ENCODE measurements at places on chromosomes 4 and X.

GRCh38 chrX:107448998-107449835, at the start of gene FRMPD3:
Gene FRMPD3 (plus strand): TSS chrX:107449652. CDS start chrX:107526589, 76,937 bp downstream.
- DNase-seq = peak; percentile 17

DNA sequence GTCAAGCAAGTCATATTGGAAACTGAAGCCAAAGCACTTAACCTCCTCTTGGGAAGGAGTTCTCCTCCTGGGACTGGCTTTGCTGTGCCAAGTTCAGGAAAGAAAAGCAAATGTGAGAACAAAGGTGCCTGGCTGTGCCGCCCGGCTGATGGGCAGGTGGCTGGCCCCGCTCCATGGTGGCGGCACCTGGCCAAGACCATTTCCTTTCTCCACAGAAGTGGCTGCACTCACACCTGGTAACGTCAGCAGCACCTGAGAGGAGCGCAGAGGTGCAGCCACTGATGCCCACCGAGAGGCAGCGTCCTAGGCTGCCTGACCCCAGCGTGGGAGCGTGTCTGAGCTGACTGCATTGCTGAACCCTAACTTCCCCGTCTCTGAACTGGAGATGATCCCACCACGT, 54.3 kb downstream of the DCTD start:
- DNase-seq = peak; percentile 40

GRCh38 chr4:110184140-110184790, 14.2 kb downstream of the ELOVL6 start:
- no peak for DNase-seq

DNA sequence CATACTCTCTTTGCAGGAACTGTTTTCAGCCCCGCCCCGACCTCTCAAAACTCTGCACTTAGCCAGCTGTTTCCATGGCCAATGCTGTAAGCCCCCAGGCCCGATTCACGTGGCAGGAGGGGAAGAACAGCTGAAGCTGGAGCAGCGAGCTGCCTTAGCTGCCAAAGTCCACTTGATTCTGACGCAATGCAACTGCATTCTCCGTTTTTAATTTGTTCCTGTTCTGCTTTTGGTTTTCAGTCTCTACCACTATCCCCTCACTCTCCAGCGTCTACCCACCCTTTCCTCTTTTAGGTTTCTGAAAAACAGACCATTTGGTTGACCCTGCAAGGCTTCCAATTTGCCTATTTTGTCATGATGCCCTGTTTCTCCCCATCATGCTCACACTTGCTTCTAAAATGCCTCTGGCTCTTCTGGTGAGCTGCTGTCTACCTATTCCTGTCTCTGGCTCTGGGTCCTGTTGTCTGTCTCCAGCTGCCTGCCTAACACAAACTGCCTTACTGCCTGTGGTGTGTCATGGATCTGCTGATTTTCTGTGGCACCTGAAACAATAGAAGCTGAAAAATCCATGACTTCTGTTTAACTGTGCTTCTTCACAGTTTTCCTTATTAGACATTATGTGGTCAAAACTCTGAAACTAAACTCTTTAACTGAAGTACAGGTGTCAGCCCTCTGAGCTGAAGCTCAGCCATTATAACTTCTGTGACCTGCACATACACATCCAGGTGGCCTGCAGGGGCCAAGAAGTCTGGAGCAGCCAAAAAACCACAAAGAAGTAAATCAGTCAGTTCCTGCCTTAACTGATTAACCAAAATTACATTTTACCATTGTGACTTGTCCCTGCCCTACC, 160.5 kb upstream of the AGTR2 start:
- DNase-seq = peak; percentile 31

- no peak for DNase-seq
Measured at GRCh38 chr4:109206620-109207019, 95.8 kb downstream of the COL25A1 start.

GRCh38 chr4:149891426-149891825, 75.8 kb upstream of the IQCM start:
- no peak for DNase-seq

DNA sequence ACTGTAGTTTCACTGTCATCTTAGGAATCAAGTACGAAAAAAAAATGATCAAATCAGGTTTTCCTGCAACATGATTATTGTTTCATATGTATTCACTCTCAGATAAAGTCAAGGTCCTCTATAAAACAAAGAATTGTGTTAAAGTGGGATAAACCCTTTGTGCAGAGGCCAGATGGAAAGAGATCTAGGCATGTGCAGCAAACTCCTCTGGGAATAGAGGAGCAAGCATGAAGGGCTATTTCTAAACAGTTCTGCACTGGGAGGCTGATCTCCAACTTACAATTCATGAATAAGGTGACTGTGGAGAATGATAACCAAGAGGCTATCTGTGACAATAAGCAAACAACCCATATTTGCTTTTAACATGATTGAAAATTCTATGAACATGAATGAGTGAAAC, 2.4 kb upstream of the WDFY3 start:
- DNase-seq = no peak

DNA sequence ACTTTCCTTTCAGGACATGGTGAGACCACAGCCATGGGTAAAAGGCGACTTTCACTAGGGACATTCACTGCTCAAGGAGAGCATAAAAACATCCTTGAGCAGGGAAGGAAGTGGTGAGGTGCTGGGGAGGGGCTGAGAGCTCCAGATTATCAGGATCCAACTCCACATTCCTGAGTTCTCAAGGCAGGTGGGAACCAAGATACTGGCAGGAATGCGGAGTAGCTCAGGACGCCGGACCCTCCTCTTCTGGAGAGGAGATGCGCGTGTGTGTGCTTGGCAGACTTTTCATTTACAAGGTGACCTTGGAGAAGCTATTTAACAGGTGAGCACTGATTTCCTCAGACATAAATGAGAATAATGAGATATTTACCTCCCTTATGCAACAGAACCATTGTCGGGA, 41.3 kb upstream of the TXK start:
- DNase-seq = no peak

GRCh38 chrX:14673764-14674163, 144.4 kb downstream of the GLRA2 start:
- DNase-seq = peak; percentile 57

- DNase-seq = no peak
Measured at GRCh38 chr4:184510401-184510800, 36.1 kb upstream of the IRF2 start.

- DNase-seq = no peak
Measured at GRCh38 chr4:29541757-29542156, 1178.4 kb upstream of the PCDH7 start.

- DNase-seq = no peak
Measured at GRCh38 chrX:101393530-101394305, 2.9 kb downstream of the RPL36A start.

GRCh38 chrX:87571964-87572363, 54.4 kb downstream of the KLHL4 start:
- DNase-seq = no peak

DNA sequence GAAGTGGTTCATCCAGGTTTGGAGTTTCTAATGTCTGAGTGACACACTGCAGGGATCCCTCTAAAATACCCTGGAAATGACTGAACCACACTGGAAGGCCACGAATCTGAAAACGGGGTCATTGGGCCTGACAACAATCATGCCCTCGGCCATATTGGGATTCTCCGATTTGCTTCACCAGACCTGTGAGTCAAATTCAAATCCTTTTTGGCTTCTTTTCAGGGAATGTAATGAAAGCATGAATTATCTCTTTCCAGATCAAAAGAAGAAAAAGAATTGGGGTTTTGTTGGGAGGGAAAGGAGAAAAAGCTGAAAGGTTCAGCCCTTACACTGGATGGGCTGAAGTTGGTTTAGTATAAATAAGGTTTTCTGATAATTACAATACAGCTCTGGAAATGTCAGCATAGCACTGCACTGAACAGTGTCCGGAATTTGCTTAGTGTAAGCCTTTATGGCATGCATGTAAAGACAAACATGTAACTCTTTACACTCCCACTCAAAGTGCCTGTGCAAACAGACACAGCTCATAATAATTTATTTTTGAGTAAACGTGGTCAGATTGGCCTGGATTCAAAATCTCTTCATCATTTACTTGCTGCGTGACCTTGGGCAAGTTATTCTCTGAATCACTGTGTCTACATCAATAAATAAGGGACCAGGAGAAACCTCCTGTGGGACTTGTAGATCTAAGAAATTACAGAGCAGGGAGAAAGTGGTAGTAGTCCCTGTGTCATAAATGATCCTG, 21.4 kb downstream of the CT47C1 start:
- no peak for DNase-seq

GRCh38 chr4:165177725-165178666, 29.4 kb upstream of the KLHL2 start:
- no peak for DNase-seq
